Activated naive CD8-positive, alpha-beta T cell treated with anti-CD3 and anti-CD28 coated beads, Interleukin-2, amount 10 ng/mL, durations not matched to agents 7 days and 5 days (primary cell): ENCODE measurements at places on chromosomes 1 and 21. TPM values are rescaled to one million over a fixed set of nuclear protein-coding genes. Genes with fewer than 3 reads are reported as not detected.

The SPRR2F gene
- not detected for total RNA-seq

The SELENBP1 gene
- not detected for total RNA-seq

The AMY1C gene
- not detected for total RNA-seq

- DNase-seq = no peak
- H3K4me3 ChIP-seq = no peak overlapping the region
- no peaks in the 10 kb centered on the region for H3K4me1 ChIP-seq
- no peak overlapping the region for H3K27ac ChIP-seq
Observed at GRCh38 chr1:190353538-190354101, 124.0 kb downstream of the BRINP3 start.

DNA sequence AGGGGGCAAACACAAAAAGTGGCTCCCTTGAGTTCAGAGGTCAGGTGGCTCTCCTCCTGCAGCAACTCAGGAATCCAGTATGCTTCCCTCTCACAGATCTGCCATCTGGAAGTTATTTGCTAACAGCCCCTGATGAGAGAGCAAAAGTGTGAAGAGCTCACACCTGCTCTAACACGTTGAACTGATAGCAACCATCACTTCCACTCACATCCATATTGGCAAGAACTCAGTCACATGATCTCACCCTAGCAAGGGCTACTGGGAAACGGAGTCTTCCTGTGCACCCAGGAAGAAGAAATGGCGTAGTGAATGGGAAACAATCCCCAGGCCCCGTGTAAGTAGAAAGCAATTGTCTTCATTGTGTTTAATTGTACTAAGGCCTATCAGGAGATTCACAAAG lies 20.7 kb upstream of the SLC45A1 start:
- no peak for DNase-seq
- no peaks in the 10 kb centered on the region for H3K4me1 ChIP-seq
- H3K27ac ChIP-seq = no peak overlapping the region
- H3K4me3 ChIP-seq = no peak overlapping the region
- no peaks in the 10 kb centered on the region for H3K27me3 ChIP-seq

DNA sequence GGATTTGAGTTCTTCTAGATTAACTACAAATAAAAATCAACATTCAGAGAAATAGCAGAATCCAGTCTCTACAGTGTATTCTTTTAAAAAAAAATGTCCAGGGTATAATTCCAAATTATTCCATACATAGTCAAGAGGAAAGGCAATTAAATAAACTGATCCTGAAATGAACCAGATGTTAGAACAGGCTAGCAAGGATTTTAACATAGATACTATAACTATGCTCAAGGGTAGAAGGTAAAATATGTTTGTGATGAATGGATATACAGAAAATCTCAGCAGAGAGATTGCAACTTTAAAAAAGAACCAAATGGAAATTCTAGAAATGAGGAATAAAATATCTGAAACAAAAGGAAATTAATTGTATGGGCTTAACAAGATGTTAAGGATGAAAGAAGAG lies 32.4 kb downstream of the CYYR1 start:
- no peak overlapping the region for H3K4me3 ChIP-seq
- no peak for DNase-seq
- no peaks in the 10 kb centered on the region for H3K27me3 ChIP-seq
- H3K4me1 ChIP-seq = no peaks in the 10 kb centered on the region

GRCh38 chr1:70671006-70671405 lies 259.9 kb downstream of the CTH start:
- H3K27ac ChIP-seq = no peak overlapping the region
- H3K4me1 ChIP-seq = peaks cover 9% of the 10 kb centered on the region
- H3K4me3 ChIP-seq = no peak overlapping the region
- H3K36me3 ChIP-seq = no peaks in the 10 kb centered on the region
- DNase-seq = no peak
- H3K27me3 ChIP-seq = peaks cover 2% of the 10 kb centered on the region

DNA sequence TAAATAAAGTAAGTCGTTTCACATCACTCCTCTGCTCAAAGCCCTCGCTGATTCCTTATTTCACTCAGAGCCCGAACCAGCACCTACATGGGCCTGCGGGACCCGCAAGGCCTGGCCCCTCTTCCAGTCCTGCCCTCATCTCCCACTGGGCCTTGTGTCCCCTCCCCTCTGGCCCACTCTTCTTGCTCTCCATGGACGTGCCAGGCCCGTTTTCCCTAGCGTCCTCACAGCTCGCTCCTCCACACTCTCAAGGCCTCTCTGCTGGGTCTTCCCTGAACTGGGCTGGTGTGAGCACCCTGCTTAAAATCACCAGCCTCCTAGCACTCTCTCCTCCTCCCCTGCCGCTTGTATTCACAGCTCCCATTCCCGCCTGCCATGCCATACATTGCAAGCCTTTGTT lies 237.9 kb downstream of the FOXD2 start:
- H3K27me3 ChIP-seq = peaks cover 5% of the 10 kb centered on the region
- H3K36me3 ChIP-seq = no peaks in the 10 kb centered on the region
- H3K27ac ChIP-seq = no peak overlapping the region

DNA sequence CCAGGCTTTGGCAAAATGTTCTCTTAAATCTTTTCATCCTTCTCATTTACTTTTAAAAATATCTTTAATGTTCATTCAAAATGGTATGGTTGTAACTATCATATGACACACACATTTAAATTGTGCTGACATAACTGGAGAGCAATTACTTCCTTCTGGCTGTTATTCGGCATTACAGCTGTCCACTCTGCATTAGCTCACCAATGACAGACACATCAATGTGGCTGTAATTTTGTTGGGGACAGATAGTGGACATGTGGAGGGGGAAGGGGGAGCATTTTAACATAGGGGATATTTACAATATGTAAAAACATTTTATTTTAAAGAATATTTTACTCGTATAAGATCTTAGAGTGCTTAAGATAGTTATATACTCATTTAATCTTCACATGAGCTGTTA lies 319.8 kb downstream of the HMCN1 start:
- peaks cover under 1% of the 10 kb centered on the region for H3K27me3 ChIP-seq
- no peak for DNase-seq

- peaks cover 3% of the 10 kb centered on the region for H3K36me3 ChIP-seq
- H3K4me3 ChIP-seq = no peak overlapping the region
- H3K27ac ChIP-seq = no peak overlapping the region
- peaks cover 38% of the 10 kb centered on the region for H3K4me1 ChIP-seq
- no peaks in the 10 kb centered on the region for H3K27me3 ChIP-seq
- no peak for DNase-seq
Observed at GRCh38 chr1:205205055-205205454, 6.4 kb downstream of the DSTYK start.

- H3K4me3 ChIP-seq = no peak overlapping the region
- H3K36me3 ChIP-seq = peaks cover 8% of the 10 kb centered on the region
- no peaks in the 10 kb centered on the region for H3K27me3 ChIP-seq
Observed at GRCh38 chr1:235253219-235253962, 74.6 kb downstream of the ARID4B start.

DNA sequence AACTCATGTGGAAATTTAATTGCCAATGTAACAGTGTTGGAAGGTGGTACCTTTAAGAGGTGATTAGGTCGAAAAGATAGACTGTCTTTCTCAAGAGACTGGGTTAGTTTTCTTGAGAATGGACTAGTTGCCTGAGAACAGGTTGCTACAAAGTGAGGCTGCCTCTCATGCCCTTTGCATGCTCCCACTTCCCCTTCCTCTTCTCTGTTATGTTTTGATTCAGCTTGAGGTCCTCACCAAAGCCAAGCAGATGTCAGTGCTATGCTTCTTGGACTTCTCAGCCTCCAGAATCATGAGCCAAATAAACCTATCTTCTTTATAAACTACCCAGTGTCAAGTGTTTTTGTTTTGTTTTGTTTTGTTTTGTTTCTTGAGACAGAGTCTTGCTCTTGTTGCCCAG lies 187.0 kb upstream of the RUNX1 start:
- no peak overlapping the region for H3K4me3 ChIP-seq
- H3K4me1 ChIP-seq = peaks cover 23% of the 10 kb centered on the region
- peaks cover 17% of the 10 kb centered on the region for H3K36me3 ChIP-seq
- no peak overlapping the region for H3K27ac ChIP-seq

DNA sequence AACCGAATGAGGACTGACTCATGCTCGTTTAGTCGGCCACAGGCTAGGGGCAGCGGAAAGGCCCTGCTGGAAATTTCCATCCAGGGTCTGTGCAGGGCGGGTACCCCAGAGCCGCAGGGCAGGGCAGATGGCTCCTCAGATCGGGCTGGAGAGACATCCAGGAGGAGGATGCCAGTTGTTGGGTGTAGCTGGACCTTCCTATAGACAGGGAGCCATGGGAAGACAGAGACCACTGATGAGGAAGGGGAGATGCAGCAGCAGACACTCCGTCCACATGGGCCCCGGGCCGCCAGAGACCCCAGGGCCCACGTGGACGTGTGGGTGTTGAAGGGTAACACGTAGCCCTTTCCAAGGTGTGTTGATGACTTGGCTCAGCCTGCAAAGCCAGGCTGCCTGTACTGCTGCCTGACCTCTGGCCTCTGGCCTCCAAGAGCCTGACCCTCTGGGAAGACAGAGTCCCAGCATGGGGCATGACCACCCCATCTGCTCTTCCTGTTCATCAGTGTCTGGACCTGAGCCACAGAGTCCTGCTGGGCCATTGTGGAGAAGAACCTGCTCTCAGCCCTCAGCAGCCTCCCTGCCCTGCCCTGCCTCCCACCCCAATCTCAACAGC lies 4.8 kb downstream of the GNG4 start:
- H3K27ac ChIP-seq = no peak overlapping the region
- no peak for DNase-seq
- H3K36me3 ChIP-seq = no peaks in the 10 kb centered on the region
- no peak overlapping the region for H3K4me3 ChIP-seq
- H3K27me3 ChIP-seq = peaks cover 48% of the 10 kb centered on the region

DNA sequence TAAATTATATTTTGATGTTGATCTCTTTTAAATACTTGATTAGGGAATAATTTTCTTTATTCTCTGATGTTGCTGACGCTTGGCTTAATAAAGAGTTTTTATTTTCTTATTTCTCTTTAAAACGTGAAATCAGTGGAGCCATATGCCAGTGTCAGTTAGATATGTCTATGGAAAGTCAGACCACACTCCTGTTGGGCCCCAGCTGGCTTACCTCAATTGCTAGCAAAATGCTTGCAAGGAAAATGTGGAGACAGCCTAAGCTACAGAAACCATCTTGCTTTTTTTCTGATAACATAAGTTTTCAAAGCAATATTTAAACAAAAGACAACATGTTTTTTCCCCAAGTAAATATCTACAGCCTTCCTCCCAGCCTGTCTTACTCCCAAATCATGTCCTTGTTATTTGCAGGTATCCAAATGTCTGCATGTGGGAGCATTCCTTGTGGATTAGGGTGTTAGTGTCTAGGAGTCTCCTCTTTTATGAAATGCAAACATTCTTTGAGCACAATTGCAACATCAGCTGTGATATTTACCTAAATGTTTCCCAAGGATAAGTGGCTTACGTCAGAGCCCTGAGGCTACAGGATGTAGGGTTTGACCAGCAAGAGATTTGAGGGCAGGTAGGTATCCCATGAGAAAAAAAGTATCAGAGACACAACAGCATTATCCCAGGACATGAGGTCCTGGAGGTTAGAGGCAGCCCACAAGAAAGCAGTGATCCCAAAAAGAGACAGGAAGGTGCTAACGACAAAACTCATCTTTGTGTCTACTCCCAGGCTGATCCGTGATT lies 117.2 kb upstream of the KCNJ15 start:
- H3K27me3 ChIP-seq = peaks cover 9% of the 10 kb centered on the region
- no peak overlapping the region for H3K27ac ChIP-seq
- no peak for DNase-seq
- no peaks in the 10 kb centered on the region for H3K36me3 ChIP-seq

DNA sequence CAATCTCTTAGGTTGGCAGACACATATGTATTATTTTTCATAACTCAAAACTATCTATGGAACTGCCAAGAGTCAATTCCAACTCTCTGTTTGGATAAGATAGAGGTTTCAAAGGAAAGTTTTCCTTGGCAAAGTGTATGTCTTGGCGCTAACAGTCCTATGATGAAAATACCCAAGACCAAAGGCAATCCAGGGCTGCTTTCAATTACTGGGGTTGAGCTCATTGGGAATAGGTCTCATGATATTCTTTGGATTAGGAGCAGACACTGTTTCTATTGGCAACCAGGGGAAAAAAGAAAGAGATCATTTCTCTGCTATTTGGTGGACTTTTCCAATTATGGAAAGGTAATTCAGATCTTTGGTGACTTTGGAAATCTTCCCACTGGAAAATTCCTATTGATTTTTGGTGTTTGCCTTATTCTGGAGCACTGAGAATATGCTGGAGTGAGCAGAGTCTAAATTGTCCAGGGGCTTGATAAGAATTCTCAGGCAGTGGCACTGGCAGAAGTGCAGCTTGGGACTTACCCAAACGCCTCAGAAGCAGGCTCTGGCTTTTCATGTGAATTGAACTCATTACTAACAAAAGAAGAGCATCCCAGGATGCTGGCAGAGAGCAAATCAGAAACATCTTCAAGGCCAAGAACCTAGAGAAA lies 20.4 kb upstream of the PLXNA2 start:
- H3K27ac ChIP-seq = no peak overlapping the region
- no peaks in the 10 kb centered on the region for H3K36me3 ChIP-seq
- H3K27me3 ChIP-seq = peaks cover 26% of the 10 kb centered on the region
- DNase-seq = no peak
- H3K4me1 ChIP-seq = no peaks in the 10 kb centered on the region
- H3K4me3 ChIP-seq = no peak overlapping the region

DNA sequence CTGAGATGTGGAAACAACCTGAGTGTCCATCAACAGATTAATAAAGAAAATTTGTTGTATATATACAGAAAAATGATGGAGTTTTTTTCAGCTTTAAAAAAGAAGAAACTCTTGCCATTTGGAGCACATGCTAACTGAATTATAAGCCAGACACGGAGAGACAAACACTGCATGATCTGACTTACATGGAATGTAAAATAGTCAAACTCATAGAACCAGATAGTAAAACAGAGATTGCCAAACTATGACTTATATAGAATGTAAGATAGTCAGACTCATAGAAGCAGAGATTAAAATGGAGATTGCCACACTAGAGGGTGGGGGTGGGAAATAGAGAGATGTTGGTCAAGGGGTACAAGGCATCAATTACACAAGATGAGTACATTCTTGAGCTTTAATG lies 1786.6 kb downstream of the PLA2G4A start:
- H3K27ac ChIP-seq = no peak overlapping the region
- H3K4me1 ChIP-seq = no peaks in the 10 kb centered on the region
- H3K27me3 ChIP-seq = no peaks in the 10 kb centered on the region
- H3K36me3 ChIP-seq = no peaks in the 10 kb centered on the region

DNA sequence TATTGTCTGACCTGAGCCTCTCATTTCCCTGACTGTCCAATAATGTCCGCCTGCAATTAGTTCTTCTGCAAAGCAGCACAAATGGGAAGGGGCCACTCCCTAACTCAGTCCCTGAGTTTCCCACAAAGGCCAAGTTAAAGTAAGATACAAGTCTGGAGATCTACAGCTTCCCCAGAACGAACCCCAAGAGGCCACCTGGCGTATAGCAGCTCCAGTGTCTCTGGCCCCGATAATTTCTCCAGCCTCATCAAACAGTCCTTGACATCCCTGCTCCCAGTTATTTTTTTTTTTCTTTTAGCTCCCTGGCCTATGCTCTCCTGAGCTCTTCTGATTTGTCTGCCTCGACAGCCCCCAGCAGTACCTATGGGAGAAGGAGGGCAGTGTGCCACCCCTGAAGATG lies 8.1 kb upstream of the ACKR1 start:
- H3K4me3 ChIP-seq = no peak overlapping the region
- H3K27me3 ChIP-seq = peaks cover 17% of the 10 kb centered on the region
- no peak for DNase-seq
- H3K27ac ChIP-seq = no peak overlapping the region

- DNase-seq = no peak
- H3K27ac ChIP-seq = no peak overlapping the region
- no peaks in the 10 kb centered on the region for H3K4me1 ChIP-seq
- no peak overlapping the region for H3K4me3 ChIP-seq
Observed at GRCh38 chr1:241985787-241986186, 13.1 kb downstream of the MAP1LC3C start.
